ENCODE measurements at places on chromosomes 16 and 17. TPM values are rescaled to one million over a fixed set of nuclear protein-coding genes. Genes with fewer than 3 reads are reported as not detected.

PLD6 gene
- 2.9 TPM for total RNA-seq

EPN3 gene
- not detected for total RNA-seq

KRTAP4-1 gene
- not detected for total RNA-seq

CLEC19A gene
- not detected for total RNA-seq

ALOX12 gene
- not detected for total RNA-seq

FOXJ1 gene
- not detected for total RNA-seq

PDK2 gene
- total RNA-seq, result 26.0 TPM

DPEP3 gene
- not detected for total RNA-seq

RNF157 gene
- 1.9 TPM for total RNA-seq

SPN gene
- 3.7 TPM for total RNA-seq

FNDC8 gene
- not detected for total RNA-seq

HEATR9 gene
- total RNA-seq, result not detected

CACNA1H gene
- total RNA-seq, result 79.2 TPM

All from posterior vena cava (tissue), 2 donors.